ENCODE measurements at places on chromosomes 4 and X.

DNA sequence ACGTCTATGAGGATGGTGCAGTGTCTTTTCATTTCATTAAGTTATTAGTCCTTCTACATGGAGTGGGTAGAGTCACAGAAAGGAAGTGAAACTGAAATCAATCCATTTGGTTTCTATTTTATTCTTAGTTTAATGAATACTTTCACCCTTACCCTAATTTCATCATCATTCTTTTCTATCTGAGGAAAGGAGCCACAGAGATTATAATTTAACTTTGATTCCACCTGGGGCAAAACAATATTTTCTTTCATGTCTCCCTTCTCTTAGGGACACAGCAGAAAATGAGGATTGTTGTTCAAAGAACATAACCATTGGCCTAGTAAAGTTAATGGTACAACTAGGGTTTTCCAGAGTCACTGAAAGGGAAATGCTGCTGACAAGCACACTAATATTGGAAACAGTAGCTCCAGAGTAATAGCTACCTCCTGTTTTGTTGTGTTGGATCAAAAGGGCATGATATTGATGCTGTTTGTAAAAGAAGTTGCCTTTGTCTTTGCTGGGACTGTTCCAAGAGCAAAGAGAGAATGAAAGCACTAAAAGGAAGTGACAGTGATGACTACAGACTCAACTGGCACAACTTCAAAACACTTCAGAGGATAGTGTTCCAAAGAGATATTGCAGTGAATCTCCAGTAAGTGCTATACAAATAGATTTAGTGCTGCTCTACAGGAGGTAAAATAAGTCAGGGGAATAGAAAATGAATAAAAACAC, 247.1 kb upstream of the PITX2 start:
- no peak for DNase-seq

DNA sequence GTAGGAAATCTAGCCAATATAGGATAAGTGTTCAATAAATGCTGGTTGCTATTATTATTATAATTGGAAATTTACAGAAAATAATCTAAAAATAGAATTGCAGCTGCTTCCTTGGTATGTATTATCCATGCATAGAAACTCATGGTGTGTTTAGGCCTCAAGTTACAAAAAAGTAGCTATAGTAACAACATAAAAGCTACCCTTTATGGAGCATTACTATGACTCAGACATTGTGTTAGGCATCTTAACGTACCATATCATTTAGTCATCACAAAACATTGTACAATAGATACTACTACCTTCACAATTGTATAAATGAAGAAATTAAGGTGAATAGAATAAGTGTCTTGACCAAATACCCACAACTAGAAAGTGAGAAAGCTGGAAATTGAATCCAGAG, 126.9 kb upstream of the NRK start:
- DNase-seq = no peak

GRCh38 chr4:11436673-11437072, 8.0 kb upstream of the HS3ST1 start:
- DNase-seq = no peak

- no peak for DNase-seq
Observed at GRCh38 chr4:100782356-100782755, 264.5 kb upstream of the EMCN start.

DNA sequence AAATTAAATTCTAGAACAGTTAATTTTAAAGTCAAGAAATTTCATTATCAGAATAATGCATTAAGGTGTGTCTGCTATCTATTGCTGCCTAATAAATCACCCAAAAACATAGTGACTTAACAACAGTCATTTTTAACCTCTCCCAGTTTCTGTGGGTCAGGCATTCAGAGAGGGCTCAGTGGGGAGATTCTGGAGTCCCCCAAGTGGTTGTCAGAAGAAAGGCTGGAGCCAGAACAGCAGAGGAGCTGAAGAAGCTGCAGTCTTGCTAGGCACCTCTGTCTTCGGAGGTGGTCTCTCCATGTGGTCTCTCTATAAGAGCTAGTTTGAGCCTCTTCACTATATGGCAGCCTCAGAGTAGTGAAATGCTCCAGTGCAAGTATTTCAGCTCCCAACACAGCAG, 9.3 kb upstream of the HOPX start:
- no peak for DNase-seq

GRCh38 chrX:41541386-41541785, 94.2 kb downstream of the NYX start:
- DNase-seq = no peak

GRCh38 chr4:86132468-86132867, 227.4 kb downstream of the MAPK10 start:
- DNase-seq = no peak

Data from stimulated activated naive CD8-positive, alpha-beta T cell treated with anti-CD3 and anti-CD28 coated beads, Interleukin-15, amount 100 ng/mL, for 72 hours (primary cell).